Foreskin keratinocyte (primary cell): ENCODE measurements at places on chromosomes 3 and 15. TPM values are rescaled to one million over a fixed set of nuclear protein-coding genes. Genes with fewer than 3 reads are reported as not detected.

SLCO2A1 gene
- polyA plus RNA-seq, result 0.14 and 0.41 TPM in 2 replicates

HES1 gene
- polyA plus RNA-seq, result 28.7 and 32.5 TPM in 2 replicates

TXNRD3 gene
- 12.5 and 14.5 TPM in 2 replicates for polyA plus RNA-seq

TMEM108 gene
- 0.03 TPM in 1 of 2 replicates, not detected in the other for polyA plus RNA-seq

VWA5B2 gene
- not detected in 2 replicates for polyA plus RNA-seq

ZCWPW2 gene
- 0.27 and 0.28 TPM in 2 replicates for polyA plus RNA-seq

PIGX gene
- 15.8 and 20.9 TPM in 2 replicates for polyA plus RNA-seq

LSAMP gene
- not detected in 2 replicates for polyA plus RNA-seq

CCDC39 gene
- polyA plus RNA-seq, result not detected in 2 replicates

IL20RB gene
- 92.1 and 110 TPM in 2 replicates for polyA plus RNA-seq

DAZL gene
- polyA plus RNA-seq, result not detected in 2 replicates

TMEM115 gene
- polyA plus RNA-seq, result 38.3 and 38.9 TPM in 2 replicates

CTXN2 gene
- not detected in 2 replicates for polyA plus RNA-seq

- peak; percentile 52 for DNase-seq
These were observed 107.4 kb downstream of the PEAK1 start for GRCh38 chr15:77312523-77312922.

GRCh38 chr3:23824699-23825444 lies 19.1 kb downstream of the UBE2E1 start:
- no peak for DNase-seq

DNA sequence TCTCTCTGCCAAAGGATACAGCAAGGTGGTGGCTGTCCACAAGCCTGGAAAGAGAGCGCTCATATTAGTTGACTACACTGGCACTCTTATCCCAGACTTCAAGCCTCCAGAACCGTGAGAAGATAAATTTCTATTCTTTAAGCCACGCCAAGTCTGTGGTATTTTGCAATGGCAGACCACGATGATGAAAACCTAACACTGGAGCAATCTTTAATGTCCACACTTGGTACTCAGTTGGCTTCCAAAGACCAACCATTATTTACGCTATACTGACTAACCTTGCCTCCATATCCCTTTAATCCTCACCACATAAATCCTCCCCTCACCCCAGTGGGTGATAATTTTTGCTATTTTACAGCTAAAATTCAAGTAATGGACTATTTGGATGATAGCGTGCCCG lies 16.9 kb upstream of the LACTB start:
- no peak for DNase-seq

DNA sequence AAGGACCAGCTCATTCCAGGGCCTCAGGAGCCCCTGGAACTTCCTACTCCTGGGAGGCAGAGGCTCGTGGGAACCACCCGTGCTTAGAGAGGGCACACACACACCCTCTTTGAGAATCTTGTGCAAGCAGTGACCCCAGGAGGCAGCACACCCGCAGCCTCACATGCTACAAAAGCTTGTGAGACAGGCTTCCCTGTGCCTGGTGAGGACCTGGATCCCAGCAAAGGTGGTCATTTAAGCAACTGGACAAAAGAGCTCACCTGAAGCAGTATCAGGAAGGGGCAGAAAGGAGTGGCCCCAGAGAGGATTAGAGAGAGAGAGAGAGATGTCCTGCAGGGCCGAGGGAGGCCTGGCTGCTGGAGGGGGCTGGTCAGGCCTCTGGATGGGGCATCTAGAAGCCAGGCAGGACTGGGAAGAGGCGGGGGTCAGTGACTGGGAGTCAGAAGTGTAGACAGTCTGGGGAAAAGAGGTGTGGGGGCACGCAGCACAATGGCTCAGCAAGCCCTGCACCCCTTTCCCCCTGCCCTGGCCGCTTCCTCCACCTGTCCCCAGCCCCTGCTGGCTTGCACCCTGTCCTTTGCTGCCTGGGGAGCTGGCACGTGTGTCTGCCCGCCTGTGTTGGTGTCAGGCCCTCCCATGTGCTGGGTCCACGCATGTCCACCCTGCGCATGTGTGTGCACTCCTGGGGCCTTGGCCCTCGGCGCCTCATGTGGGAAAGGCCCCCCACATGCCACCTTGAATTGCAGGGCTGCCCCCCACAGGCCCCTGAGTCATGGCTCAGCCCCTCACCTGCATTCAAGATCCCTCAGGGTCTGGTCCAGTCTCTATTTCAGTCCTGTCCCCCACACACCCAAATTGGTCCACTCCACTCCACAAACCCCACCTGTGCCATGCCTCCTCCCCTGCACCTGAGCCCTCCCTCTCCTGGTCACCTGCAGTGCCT lies 36.9 kb downstream of the TSPAN3 start:
- no peak for DNase-seq

- DNase-seq, result no peak
These were observed 706 bp downstream of the DVL3 start for GRCh38 chr3:184155644-184156521.

GRCh38 chr3:45204136-45204535 lies 22.0 kb downstream of the TMEM158 start:
- no peak for DNase-seq

- no peak for DNase-seq
These were observed 2.3 kb downstream of the LRRC28 start for GRCh38 chr15:99253381-99254090.

DNA sequence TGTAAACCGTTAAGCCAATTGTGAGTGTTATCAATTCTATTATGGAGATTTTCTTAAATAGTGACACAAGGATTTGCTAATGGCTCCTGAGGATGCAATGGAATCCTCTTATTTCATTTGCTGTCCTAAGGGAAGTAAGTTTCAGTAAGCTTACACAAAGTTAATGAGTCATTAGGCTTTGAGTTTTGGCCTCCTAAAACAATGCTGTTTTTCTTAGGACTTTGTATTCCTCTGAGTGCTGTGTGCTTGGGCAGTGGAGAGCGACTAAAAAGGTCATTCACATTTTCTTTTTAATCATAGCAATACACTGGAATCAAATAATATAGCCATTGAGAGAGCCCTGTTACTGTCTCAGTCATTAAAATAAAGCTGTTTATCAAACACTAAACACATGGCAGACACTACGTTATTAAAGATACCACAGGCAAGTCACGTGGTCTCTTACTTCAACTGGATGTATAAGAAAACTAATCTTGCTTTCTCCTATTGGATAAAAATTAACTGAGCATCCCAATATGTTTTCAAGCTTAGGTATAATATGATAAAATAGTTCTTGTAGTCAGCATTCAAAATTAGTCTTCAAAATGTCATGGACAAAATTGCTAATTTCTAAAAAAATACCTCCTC lies 290.8 kb downstream of the NLGN1 start:
- no peak for DNase-seq

- DNase-seq, result no peak
These were observed 12.9 kb downstream of the SCAMP5 start for GRCh38 chr15:75008221-75008625.

DNA sequence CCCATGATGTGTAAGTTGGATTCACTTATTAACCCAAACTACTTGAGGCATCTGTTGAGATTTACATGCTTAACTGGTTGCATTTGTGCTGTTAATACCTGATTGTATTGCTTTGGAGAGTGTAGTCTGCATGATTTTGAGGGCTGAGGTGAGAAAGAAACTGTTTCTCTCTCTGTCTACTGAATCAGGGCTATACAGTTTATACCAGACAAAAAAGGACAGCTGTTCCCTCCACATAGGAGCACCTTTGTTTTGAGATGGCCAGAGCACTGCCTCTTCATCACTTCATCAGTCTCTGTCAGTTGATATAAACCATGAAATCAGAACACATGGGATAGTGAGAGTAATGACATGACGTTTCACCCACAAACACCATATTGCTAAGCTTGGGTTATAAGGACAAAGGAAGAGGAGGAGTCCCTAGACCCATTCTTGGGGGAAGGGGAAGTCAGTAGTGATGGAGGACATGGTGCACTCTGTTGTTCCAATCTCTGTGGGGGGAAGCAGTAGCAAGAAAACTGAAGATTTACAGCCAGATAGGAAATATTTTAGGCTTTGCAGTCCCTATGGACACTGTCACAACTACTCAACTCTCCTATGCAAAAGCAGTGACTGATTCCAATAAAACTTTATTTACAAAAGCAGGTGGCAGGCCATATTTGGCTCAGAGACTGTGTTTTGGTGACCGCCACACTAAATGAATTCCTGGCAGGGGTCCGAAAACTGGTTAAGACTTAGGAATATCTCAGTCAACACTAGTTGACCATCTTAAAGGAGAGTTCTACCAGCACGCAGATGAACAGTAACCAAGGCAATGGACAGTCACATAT lies 123.9 kb upstream of the NR2E3 start:
- DNase-seq, result no peak

- DNase-seq, result no peak
These were observed 7.7 kb downstream of the NCKIPSD start for GRCh38 chr3:48678056-48678455.

DNA sequence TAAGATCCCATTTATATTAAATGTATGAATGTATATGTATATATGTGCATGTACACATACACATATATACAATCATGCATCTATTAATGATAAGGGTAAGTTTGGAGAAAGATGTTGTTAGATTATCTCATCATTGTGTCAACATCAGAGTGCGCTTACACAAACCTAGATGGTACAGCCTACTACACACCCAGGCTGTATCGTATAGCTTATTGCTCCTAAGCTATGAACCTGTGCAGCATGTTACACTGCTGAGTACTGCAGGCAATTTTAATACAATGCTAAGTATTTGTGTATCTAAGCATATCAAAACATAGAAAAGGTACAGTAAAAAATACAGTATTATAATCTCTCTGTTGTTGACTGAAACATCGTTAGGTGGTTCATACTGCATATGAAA lies 57.4 kb upstream of the ABHD17C start:
- no peak for DNase-seq

GRCh38 chr3:141227752-141228151 lies 3.9 kb upstream of the PXYLP1 start:
- no peak for DNase-seq

GRCh38 chr15:40087991-40088928 lies 20.4 kb downstream of the BMF start:
- DNase-seq, result no peak

DNA sequence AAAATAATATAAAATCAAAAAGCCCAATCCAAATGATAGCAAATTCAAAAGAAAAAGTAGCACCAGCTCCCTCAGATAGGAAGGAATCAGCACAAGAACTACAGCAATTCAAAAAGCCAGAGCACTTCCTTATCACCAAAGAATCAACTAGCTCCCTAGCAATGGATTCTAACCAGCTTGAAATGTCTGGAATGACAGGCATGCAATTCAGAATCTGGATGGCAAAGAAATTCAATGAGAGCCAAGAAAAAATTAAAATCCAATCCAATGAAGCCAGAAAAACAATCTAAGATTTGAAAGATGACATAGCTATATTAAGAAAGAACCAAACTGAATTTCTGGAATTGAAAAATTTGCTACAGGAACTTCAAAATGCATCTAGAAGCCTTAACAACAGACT lies 1334.4 kb upstream of the ALCAM start:
- no peak for DNase-seq

DNA sequence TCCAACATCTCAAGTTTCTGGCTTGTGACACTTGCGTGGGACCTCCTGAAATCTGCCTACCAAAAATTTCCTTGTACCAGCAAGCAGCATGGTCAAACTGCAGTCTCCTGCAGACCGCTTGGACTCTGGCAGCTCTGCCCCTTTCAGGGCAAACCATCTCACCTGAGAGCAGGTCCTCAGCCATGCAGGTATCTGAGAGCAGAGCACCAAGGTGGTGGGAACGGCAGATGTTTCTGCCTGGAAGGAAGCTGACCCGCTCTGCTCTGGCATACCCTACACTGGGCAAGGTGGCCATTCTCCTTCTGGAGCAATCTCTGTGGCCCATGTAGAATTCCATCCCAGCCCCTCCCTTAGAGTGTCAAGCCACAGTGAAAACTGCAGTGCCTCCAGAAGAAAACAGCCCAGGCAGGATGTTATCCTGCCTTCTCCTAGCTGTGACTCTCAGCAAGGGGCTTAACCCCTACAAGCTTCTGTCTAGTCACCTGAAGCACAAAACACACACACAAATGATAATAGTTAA lies 21.6 kb downstream of the MESD start:
- DNase-seq, result no peak
